ENCODE measurements at places on chromosomes 2 and 18.

DNA sequence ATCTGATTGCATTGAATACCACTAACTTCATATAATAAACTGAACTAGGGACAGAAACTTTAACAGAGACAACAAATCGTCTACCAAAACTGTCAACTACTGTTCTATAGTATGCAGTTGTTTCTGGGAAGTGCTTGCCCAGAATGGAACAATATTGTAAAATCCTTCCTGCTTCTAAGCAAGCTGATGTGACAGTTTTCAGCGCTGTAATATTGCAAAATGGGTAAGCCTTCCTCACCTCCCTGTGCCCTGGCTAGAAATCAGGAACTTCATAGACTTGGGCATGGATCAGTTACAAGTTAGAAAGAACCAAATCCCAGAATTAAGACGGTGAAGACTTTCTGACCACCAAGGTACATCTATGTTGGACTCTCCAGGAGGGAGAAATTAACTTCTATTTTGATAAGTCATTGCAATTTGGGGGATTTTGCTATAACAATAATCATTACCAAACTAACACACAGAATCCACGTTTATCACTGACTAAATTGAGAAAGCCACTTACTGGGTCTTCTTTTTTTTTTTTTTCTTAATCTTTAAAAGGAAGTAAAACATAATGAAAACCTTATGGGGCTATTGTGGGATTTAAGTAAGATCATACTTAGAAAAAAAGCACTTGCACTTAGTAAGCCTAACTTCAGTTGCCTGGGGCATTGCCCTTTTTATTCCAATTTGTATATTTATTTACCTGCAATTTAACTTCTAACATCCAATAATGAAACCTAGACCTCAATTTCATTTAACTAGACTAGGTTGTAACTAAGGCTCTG, 261.5 kb downstream of the TRIB2 start:
- no peak for DNase-seq

- no peak for DNase-seq
Observed at GRCh38 chr18:76447258-76447890, 47.7 kb downstream of the ZNF516 start.

GRCh38 chr2:47169784-47170183, 14.7 kb upstream of the STPG4 start:
- no peak for DNase-seq

DNA sequence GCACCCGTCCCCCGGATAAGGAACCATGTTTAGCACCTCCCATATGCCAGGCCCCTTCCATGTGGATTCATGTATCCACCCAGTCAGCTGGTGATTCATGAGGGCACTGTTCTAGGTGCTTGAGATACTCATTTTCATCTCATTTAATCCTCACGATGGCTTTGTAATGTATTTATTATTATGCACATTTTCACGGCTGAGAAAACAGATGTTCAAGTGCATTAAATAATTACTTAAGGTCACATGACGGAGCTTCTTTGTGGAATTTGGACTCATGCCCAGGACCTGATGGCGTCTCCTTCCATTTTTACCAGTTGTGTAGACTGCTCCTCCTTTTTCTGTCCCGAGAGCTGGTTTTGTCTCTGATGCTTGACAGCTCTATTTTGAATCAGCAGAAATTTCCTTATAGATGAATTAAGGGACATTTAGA, 72.2 kb upstream of the RBM44 start:
- DNase-seq: no peak

GRCh38 chr2:97752342-97753334, 39.3 kb downstream of the ZAP70 start:
- DNase-seq: no peak

- DNase-seq: no peak
Observed at GRCh38 chr18:49786019-49786720, 27.2 kb downstream of the ACAA2 start.

DNA sequence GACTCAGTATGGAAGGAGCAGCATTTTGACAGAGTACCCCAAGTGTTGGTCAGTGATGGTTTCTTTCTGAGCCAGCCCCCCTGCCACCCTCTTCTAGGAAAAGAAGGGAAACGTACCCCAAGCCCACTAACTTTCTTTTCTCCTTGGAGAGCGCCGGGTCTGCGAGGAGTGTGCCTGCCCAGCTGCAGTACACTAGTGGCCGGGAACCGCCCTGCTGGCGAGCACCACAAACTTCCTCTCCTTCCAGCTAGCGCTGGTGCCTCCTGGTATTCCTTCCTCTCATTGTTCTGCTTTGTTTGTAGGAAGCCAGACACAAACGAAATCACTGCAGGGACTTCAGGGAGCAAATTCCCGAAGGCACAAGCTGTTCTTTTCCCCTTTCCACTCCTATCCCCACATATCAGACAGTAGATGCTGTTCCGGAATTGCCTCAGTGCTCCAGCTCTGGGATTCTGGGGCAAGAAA, 1.8 kb downstream of the CCDC85A start:
- DNase-seq: peak; percentile 53

- DNase-seq: no peak
Observed at GRCh38 chr2:158337018-158337417, 119.5 kb downstream of the CCDC148 start.

GRCh38 chr2:128314348-128315121, 4.1 kb downstream of the HS6ST1 start:
- no peak for DNase-seq

- peak; percentile 25 for DNase-seq
Observed at GRCh38 chr2:106868275-106868674, 17.7 kb downstream of the ST6GAL2 start.

DNA sequence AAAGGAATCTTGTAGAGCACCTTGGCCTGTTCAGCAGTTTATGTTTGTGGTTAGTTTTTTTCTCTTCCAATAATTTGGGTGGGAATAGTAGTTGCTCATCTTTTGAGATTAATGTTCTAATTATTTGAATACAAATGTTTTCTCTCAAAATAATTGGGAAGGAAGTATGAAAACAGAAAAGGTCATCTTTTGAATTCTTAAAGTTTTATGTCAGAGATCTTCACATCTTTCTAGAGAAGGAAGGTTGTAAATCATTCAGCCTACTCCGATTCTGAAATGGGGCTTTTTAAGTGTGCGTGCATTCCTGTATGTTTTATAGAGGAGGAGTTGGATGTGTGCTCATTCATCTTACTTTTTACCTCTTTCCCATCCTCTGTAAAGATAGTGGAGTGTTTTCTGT, 29.0 kb downstream of the GRHL1 start:
- no peak for DNase-seq

- no peak for DNase-seq
Observed at GRCh38 chr2:232789082-232789481, 12.7 kb upstream of the KCNJ13 start.

GRCh38 chr2:160205505-160205904, 5.4 kb upstream of the ITGB6 start:
- DNase-seq: peak; percentile 93

All from SW480 (cell line).